ENCODE measurements at places on chromosomes 13 and 19.
A peak's percentile ranks its signal among the peaks of the same experiment; 100 is the strongest.

DNA sequence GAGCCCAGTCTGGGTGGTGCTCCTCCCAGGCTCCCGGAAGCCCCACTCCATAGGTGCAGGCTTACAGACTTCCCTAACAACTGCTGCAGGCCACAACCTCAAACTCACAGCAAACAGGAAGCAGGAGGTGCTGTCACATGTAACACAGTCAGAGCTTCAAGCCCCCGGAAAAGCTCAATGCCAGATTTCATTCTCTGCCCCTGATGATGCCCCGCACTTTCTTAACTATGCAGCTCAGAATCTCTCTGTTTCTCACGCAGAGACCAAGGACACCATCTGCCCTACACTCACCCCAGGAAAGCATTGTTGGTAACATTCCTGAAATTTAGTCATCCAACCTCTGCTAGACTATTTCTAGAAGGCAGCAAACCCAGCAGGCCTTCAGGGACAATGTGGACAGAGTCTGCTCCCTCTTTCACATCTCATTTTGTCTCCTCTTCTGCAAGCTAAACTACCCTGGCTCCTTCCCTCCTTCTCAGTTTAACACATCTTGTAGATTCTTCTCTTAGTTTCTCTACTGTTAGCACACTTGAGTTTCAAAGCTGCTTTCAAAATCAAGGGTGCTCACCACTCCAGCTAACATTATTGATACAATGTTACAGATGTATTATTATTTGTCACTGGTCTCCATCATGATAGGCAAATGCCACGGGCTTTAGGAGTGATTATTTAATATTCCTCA lies 162.5 kb downstream of the KCTD12 start:
- peak; percentile 42 for DNase-seq

GRCh38 chr13:52411629-52412028 lies 5.7 kb upstream of the THSD1 start:
- no peak for DNase-seq

DNA sequence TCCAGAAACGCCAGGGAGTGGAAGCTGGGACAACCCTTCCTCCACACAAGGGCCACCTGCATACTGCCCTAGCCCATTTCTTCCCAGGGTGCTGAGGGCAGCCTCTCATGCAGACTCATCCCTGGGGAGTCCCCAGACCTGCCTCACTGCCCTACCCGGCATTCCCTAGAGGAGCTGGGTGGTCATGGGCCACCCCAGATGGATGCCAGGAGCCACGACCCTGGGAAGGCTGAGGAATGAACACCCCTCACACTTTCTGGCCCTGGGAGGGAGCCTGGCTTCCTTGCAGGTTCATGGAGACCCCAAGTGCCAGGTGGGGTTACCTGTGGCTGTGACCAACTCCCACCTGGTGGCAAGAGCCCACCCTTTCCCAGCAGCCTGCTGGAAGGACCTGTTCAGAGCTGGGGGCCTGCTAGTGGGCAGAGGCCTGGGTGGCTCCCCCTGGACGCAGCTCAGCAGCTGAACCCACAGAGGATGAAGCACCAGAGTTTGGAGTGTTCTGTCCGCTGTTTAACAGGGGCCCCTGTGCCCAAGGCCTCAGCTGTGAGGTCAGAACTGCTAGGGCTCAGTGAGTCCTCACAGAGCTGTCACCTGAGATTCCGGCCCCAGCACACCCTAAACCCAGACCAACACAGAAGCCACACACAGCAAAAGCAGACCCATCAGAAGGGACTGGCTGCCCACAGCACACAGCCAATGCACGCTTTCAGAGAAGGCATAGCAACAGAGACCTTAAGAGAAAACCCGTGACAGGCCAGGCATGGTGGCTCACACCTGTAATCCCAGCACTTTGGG lies 6.6 kb downstream of the ACP4 start:
- DNase-seq: no peak

DNA sequence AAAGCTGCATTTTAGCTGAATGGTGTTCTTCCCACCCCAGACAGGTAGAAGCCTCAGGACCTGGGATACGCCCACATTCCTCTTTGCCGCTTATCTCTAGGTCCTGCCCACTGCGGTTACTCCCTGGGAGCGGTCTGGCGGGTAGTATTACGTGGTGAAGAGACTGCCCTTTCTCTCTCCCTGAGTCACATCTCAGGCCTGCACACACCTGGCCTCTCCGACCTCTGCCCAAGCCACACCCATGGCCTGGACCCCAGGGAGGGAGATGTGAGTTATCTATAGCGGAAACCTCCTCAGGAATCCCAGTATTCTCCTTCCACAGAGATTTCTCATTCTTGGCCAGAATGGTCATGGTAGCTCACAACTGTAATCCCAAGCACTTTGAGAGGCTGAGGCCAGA lies 17.3 kb downstream of the RHPN2 start:
- no peak for DNase-seq

- DNase-seq: no peak
These were observed 4.4 kb downstream of the BCAT2 start for GRCh38 chr19:48806518-48806817.

GRCh38 chr13:51225029-51225428 lies 2.8 kb downstream of the FAM124A start:
- DNase-seq: no peak

DNA sequence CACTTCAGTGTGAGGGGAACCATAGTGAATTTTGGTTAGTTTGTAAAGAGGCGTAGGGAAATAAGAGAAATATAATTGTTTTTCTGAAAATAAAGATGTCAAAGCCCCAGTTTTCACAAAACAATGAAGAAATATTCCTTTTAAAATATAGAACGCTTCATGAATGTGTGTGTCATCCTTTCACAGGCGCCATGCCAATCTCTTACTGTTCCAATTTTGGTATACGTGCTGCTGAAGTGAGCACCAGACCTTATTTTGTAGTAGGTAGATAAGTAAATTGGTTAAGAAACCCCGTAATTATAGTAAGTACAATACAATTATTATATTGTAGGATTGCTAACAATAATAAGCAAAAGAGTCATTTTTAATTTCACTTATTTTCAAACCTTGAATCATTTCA lies 43.3 kb downstream of the NAA16 start:
- DNase-seq: no peak

DNA sequence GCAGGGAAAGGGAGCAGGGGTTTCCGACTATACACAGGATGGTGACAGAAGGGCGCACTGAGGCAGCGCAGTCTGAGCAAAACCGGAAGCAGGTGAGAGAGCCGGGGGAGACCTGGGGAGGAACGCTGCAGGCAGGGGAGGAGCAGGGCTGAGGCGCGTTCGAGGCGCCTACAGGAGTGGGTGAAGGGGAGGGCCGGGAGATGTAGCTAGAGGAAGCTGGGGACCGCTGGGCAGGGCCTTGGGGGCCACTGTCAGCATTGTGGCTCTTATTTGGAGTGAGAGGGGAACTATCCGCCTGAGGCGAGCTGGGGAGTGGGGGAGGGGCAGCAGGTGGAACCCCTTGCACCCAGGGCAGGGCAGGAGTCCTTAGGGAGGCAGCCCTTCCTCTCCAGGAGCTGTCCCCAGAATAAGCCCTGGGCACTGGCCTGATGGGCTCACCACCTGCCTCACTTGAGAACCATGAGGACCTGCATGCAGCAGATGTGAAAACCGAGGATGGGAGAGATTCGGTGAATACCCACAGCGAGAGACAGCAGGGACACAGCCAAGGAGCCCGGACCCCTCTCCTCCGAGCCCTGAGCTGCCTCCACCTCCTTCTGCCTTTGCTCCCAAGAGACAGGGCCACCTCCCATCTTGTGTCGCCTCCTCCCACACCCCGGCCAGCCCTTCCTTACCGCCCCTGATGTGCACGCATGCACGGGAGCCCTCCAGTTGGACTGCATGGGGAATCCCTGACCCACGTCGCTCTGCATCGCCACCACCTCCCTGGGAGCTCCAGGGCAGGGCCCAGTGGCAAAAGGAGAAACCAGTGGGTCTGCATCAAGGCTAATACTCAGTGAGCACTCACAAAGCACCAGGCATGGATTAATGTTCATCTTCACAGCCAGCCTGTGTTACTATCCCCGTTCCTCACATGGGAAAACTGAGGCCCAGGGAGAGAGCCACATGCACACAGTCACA lies 10.3 kb downstream of the AKT2 start:
- DNase-seq: no peak

GRCh38 chr19:48004236-48004635 lies 9.8 kb downstream of the ELSPBP1 start:
- DNase-seq: no peak

GRCh38 chr13:84237143-84237542 lies 354.9 kb upstream of the SLITRK1 start:
- DNase-seq: no peak

Measured in retinal pigment epithelial cell (primary cell).